ENCODE measurements at places on chromosomes 7 and 10.

DNA sequence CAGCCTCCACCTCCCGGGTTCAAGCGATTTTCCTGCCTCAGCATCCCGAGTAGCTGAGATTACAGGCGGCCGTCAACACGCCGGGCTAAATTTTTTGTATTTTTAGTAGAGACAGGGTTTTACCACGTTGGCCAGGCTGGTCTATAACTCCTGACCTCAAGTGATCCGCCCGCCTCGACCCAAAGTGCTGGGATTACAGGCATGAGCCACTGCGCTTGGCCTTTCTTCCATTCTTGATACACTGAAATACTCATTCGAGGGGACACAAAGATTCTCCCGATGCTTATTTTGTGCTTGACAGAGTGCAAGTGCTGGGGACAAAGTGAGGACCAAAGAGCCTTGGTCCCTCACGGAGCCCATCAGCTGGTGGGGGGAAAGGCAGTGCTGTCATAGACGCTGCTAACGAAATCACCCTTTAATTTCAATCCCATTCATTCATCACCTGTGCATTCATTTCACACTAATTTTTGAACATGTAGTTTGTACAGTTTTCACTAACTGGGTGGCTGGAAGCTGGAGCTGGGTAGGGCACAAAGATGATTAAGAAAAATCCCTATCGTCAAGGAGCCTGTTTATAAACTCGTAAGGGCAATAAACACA lies 621 bp upstream of the FAM133B start:
- DNase-seq = no peak

GRCh38 chr7:151756076-151756731 lies 120.7 kb downstream of the PRKAG2 start:
- peak; percentile 63 for DNase-seq

DNA sequence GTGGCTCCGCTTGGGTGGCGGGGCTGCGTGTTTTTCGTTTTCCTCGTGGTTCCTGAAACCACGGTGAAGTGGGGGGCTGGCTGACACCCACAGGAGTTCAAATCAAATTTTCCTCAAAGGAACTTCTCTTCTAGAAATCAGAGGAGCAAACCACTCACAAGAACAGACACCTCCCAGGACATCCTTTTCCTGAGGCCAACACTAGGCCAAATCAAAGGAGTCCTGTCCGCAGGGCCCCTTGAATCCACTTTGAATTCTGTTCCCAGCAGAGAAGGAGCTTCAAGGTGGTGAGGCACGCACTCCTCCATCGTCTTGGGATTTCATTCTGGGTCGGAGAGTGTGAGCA lies 29.9 kb upstream of the ZNF273 start:
- no peak for DNase-seq

- DNase-seq = peak; percentile 22
Measured at GRCh38 chr10:124588736-124589490, 127.3 kb downstream of the LHPP start.

GRCh38 chr10:114387784-114388183 lies 16.5 kb downstream of the AFAP1L2 start:
- no peak for DNase-seq

- DNase-seq = no peak
Measured at GRCh38 chr7:27946351-27946750, 206.4 kb downstream of the TAX1BP1 start.
